Inflammatory macrophage treated with lipopolysaccharide for 1 hour (primary cell): ENCODE measurements at places on chromosomes 2 and 18.

DNA sequence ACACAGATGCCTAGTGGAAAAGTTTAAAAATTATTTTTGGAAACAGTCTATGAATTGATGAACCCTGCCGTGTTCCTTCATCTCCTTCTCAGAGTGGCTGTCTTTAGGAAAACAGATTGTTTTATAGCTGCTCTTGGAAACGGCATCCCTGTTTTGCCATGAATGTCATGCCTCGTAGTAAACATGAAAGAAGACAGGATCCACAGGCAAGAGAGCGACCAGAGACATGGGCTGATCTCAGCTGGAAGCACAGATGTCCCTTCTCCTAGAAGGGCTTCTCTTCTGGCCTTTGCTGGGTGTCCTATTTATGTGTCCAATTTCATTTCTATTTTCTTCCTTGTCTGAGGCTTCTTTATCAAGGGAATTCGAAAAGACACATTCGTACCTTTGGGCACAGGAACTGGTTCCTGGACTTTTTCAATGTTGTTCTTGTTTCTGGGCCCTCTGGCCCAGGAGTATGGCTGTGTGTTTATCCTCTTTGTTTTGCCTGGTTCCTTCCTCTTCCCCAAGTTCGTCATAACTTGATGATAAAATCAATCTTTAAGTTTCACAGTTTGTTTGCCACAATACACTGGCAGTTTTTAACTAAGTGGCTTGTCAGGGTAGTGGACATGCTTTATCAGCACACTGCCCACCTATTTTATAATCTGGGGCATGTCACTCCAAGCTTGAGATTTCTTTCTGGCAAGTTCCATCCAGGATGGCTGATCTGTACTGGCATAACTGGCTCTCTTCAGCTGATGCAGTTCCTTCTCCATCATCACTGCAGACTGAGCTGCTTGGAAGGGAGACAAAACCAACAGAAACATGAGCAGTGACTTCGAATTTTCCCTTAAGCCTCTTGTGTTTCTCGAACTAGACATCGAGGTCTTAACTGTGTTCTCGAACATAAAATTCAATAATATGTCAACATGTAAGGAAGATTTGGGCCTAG lies 63.2 kb upstream of the MGAT4A start:
- DNase-seq: no peak

DNA sequence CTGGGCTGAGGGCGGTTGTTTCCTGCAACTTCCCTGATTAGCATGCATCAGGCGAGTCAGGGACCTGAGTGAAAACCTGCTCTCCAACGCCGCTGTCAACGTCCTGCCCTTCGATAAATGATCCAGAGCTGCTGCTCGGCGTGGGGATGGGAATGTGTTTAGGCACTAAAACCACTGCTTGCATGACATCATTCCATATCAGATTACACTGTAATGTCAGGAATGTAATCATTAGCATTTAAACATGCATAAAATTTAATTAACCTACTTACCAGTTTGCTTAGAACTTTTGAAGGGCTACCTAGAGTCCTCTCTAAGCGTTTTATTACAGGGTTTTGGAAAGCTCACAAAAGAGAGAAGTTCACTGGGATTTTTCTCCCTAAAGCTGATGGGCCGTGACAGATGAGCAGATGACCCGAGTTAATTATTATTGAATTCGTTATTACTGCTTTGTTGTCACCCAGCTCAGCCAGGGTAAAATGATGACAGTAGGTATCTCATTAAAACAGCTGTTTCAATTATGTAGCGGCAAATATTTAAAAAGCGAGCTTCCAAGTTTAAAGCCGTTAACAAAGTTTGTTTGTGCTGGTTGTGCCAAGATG lies 685.6 kb upstream of the SALL3 start:
- DNase-seq: no peak

DNA sequence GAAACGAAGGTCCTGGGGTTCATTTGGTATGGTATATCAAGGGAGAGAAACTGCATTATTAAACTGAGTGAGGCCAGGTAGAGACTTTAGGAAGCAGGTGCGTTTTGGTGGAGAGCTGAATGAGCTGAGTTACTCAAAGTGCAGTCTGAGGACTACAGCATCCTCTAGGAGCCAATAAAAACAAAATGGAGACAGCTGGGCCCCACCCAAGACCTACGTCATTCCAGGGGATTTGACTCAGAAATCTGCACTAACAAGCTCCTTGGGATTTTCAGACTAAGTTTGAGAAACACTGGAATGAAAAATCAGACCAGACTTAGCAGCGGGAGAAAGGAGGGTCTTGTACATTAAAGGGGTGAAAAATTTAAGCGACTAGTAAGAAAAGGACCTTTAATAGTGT lies 131.5 kb downstream of the UXS1 start:
- no peak for DNase-seq

GRCh38 chr2:7841751-7842150 lies 840.1 kb upstream of the ID2 start:
- peak; percentile 7 for DNase-seq

GRCh38 chr2:37119157-37119556 lies 34.8 kb downstream of the GPATCH11 start:
- DNase-seq: peak; percentile 25

- DNase-seq: no peak
Measured at GRCh38 chr2:1599301-1600085, 144.8 kb downstream of the PXDN start.

- no peak for DNase-seq
Measured at GRCh38 chr2:186610785-186611184, 20.9 kb downstream of the ITGAV start.

GRCh38 chr2:109474319-109474825 lies 139.4 kb downstream of the SEPTIN10 start:
- no peak for DNase-seq

DNA sequence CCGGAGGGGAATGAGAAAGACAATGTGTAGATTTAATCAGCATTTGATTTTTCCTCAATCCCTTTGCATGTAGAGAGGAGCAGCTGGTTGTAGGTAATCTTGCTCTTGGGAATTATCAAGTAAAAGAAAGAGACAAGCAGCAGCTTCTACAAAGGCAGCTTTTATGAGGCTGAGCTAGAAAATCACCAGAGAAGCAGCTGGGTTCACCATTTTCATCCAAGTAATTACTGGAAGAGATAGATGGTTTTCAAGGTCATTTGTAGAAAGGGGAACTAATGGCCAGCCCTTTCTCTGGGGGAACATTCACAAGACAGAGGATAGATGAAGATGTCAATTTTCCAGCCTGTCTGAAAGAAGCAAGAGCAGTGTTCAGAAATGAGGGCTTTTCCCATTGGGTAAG lies 113.0 kb downstream of the RND3 start:
- DNase-seq: no peak

- no peak for DNase-seq
Measured at GRCh38 chr2:141348481-141348880, 782.3 kb downstream of the LRP1B start.

- DNase-seq: peak; percentile 69
Measured at GRCh38 chr18:48326901-48327675, 82.1 kb downstream of the ZBTB7C start.

DNA sequence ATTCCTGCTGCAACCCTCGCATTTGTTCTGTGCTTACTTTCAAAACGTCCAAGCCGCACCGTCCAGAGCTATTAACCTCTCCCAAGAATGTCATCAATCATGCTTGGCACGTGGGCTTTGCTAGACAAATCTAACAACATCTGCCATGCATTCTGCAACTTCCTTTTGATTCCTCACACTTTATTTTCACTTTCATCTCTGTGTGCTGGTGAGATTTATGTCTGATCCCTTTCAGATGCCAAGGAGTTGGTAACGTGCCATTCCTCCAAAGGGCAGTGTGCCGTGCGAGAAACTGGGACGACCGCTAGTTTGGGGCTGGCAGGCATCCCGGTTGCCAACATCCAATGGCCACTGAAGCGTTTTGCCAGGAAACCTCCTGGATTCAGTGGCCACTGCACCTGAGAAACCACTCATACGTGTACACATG lies 230.0 kb upstream of the PARD3B start:
- DNase-seq: no peak

DNA sequence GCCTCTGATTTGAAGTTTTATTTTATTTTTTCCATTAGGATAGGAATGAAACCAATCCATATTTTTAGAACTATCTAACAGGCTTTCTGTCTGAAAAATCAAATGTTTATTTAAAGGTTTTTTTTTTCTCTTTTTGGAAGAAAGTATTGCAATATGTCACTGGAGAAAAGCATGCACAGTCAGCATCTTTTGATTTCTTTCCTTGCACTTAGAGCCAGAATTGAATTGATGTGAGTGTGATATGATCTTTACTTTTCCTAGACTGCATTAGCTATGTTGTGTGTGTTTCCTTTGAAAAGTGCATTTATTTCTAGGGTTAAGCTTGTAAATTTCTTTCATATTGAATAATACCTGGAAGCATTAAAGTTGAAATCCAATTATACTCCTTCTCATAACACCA lies 87.6 kb downstream of the ASXL3 start:
- DNase-seq: no peak

GRCh38 chr18:13909141-13909940 lies 6.0 kb downstream of the MC2R start:
- no peak for DNase-seq

- DNase-seq: no peak
Measured at GRCh38 chr2:133040170-133040569, 370.2 kb upstream of the LYPD1 start.

DNA sequence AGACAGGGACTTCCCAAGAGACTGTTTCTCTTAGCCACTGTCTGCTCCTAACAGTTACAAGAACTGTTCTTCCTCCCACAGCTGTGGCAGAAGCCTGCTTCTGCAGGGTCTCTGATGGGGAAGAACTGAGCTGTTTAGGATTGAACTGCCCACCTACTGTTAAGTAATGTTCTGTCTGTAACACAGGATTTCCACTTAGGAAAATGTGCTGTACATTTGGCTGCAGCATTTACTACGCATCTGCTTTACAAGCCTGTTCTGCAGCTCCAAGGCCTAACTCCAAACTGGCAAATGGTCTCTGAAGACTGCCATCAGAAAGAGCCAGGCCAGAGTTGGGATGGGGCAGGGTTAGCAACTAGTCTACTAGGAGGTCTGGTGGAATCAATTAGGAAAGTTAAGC lies 87.8 kb upstream of the UPP2 start:
- no peak for DNase-seq

GRCh38 chr18:55166260-55166598 lies 207.0 kb upstream of the CCDC68 start:
- DNase-seq: no peak

GRCh38 chr2:70835643-70836042 lies at the start of gene CD207:
Gene CD207, minus strand, starts transcription at chr2:70835816. Its CDS starts 40 bp downstream, at chr2:70835776.
- no peak for DNase-seq

DNA sequence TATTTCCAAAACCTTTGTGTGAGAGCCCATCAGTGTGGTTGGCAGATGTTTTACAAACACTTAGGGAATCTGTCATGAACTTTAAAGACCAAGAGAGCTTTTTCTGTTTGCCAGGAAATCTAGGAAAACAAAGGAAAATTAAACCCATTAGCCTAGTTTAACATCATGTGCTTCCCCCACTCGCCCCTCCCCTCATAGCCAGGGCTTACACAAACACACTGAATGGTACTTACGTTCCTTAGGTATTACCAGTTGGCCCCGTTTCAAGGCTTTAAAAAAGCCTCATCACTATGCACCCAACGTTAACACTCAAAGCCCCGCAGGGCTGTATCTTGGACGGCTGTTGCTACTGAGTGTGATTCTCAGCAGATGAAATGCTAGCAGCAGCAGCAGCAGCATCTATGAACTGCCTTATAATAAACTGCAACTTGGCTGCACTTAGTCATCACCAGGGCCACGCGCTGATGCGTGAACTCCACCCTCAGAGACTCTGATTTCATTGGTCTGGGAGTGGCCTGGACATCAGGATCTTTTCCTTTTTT lies 20.1 kb upstream of the TTC39C start:
- no peak for DNase-seq

DNA sequence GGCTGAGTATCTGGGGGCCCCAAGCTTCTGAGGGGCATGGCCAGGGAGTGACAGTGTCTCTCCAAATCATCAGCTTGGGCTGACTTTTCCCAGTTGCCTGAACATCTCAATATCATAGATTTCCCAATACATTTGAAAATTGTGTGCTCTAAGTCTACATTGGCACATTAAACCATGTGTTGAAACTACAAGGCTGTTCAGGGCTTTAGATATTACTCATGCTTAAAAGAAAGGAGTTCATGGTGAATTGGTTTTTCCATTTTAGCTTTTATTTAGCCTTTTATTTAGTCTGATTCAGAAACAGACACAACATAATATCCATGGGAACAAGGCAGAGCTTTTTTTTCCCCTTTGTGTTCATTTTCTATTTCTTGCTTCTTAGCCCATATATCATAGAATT lies 49.9 kb upstream of the GALR1 start:
- DNase-seq: no peak

- DNase-seq: no peak
Measured at GRCh38 chr2:126893606-126894005, 5.1 kb upstream of the TEX51 start.

GRCh38 chr2:221494556-221494955 lies 77.5 kb downstream of the EPHA4 start:
- DNase-seq: no peak

DNA sequence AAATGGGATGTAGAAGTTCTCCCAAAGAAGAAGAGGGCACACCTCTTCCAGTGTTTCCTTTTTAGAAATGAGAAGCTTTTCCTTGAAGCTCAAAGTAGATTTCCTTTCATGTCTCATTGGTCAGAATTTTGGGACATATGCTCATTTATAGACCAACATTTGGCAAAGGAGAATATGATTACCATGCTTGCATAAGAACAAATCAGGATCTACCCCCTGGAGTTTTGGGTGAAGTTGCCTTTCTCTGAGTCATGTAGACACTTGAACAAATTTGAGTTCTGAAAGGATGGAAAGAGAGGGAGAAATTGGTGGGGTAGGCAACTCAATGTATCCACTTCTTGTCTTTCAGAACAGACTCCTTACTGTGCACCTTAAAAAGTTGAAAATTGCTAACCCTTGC lies 409.0 kb downstream of the SLC4A3 start:
- no peak for DNase-seq
